Epithelial cell of proximal tubule (primary cell): ENCODE measurements at places on chromosomes 13 and 19. TPM values are rescaled to one million over a fixed set of nuclear protein-coding genes. Genes with fewer than 3 reads are reported as not detected.

ADGRE3 gene
- not detected in 2 replicates for total RNA-seq

ASPDH gene
- total RNA-seq, result not detected in 2 replicates

FUT3 gene
- total RNA-seq, result 1.4 and 5.4 TPM in 2 replicates

ZNF540 gene
- 0.22 TPM in 1 of 2 replicates, not detected in the other for total RNA-seq

EFNA2 gene
- 0.23 and 0.36 TPM in 2 replicates for total RNA-seq

KLK5 gene
- total RNA-seq, result 8.1 and 16.4 TPM in 2 replicates

BRSK1 gene
- total RNA-seq, result 2.0 and 16.1 TPM in 2 replicates

OR7D4 gene
- not detected in 2 replicates for total RNA-seq

C1QTNF9 gene
- total RNA-seq, result not detected in 2 replicates

FCAR gene
- not detected in 2 replicates for total RNA-seq

KCNN4 gene
- total RNA-seq, result 8.3 and 11.6 TPM in 2 replicates

DACH1 gene
- 0.86 TPM in 1 of 2 replicates, not detected in the other for total RNA-seq

CDX2 gene
- not detected in 2 replicates for total RNA-seq

C19orf38 gene
- 0.72 TPM in 1 of 2 replicates, not detected in the other for total RNA-seq

TEX26 gene
- total RNA-seq, result not detected in 2 replicates

ERFL gene
- total RNA-seq, result not detected in 2 replicates

IL17D gene
- 0.22 and 0.35 TPM in 2 replicates for total RNA-seq

OR10H1 gene
- total RNA-seq, result not detected in 2 replicates

SPTBN4 gene
- 0.14 and 0.17 TPM in 2 replicates for total RNA-seq

NCAN gene
- total RNA-seq, result not detected in 2 replicates

MATK gene
- total RNA-seq, result 0.29 TPM in 1 of 2 replicates, not detected in the other

GPC6 gene
- total RNA-seq, result 10.2 and 18.7 TPM in 2 replicates

TINCR gene
- total RNA-seq, result 0.36 TPM in 1 of 2 replicates, not detected in the other

SELENOV gene
- 0.17 TPM in 1 of 2 replicates, not detected in the other for total RNA-seq

ZNF132 gene
- total RNA-seq, result 1.8 and 2.4 TPM in 2 replicates

GNG8 gene
- total RNA-seq, result not detected in 2 replicates

TNFAIP8L1 gene
- total RNA-seq, result 6.7 and 7.4 TPM in 2 replicates

ZMYM5 gene
- 4.1 and 8.0 TPM in 2 replicates for total RNA-seq

SPIB gene
- total RNA-seq, result not detected in 2 replicates

CYP2F1 gene
- not detected in 2 replicates for total RNA-seq

GPR12 gene
- total RNA-seq, result not detected in 2 replicates

PGLYRP2 gene
- not detected in 2 replicates for total RNA-seq
